Thoracic aorta (tissue), 2 donors: ENCODE measurements at places on chromosomes 12 and 14.

DNA sequence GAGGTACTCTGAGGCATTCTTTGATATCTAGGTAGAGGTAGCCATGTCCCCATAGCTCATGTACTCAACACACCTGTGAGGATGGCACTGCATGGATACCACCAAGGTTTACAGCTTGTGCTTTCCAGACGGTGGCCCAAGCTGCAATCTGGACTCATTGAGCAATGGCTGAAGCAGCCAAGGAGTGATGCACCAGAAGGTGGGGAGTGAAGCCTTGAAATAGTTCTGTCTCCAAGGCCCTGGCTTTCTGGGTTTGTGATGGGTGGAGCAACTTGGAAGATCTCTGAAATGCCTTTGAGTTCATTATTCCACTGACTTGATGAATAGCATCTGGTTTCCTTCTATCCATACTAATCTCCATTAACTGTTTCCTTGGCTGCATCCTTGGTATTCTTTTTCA, 290.0 kb upstream of the NOVA1 start:
- no peak for DNase-seq

DNA sequence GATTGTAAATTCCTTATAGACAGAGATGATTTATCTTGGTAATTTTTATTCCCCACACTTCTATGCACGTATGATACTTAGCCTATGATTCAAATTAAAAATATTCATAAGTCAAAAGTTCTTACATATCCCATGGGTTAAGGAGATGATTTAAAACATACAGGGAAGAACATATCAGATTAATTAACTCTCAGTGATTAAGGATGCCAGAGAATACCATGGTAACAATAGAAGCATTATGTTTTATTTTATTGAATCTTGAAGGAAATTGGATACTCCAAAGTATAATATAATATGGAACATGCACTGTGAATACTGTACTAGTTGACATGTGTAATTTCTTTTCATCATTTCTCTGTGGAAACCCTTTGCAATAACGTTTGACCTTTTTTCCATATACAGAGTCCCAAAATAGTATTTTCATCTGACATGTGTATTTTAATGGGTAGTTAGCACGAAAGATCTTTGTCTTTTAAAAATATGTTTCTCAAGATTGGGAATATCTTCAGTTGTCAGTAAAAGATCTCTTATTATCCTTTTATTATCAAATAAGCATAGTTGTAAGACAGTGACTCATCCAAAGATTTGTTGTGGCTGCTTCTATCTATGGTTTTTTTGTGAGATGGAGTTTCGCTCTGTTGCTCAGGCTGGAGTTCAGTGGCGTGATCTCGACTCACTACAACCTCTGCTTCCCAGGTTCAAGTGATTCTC, 166.7 kb downstream of the RAD51B start:
- DNase-seq: no peak

DNA sequence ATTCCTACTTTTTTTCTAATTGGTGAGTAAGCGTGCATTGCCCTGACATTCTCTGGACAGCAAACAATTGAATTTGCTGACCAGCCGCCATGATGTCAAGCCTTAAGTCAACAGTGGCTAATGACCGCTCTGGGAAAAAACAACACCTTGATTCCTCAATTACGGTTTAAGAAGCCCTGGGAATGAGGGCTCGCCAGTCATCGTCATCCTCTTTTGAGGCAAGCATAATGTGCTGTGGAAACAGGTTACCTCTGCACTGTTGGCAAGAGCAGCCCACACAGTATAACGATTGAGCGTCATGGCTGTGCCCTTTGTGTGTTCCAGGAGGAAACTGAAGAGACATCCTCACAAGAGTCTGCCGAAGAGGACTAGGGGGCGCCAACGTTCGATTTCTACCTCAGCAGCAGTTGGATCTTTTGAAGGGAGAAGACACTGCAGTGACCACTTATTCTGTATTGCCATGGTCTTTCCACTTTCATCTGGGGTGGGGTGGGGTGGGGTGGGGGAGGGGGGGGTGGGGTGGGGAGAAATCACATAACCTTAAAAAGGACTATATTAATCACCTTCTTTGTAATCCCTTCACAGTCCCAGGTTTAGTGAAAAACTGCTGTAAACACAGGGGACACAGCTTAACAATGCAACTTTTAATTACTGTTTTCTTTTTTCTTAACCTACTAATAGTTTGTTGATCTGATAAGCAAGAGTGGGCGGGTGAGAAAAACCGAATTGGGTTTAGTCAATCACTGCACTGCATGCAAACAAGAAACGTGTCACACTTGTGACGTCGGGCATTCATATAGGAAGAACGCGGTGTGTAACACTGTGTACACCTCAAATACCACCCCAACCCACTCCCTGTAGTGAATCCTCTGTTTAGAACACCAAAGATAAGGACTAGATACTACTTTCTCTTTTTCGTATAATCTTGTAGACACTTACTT, 138.9 kb downstream of the HMGA2 start:
- DNase-seq: no peak

DNA sequence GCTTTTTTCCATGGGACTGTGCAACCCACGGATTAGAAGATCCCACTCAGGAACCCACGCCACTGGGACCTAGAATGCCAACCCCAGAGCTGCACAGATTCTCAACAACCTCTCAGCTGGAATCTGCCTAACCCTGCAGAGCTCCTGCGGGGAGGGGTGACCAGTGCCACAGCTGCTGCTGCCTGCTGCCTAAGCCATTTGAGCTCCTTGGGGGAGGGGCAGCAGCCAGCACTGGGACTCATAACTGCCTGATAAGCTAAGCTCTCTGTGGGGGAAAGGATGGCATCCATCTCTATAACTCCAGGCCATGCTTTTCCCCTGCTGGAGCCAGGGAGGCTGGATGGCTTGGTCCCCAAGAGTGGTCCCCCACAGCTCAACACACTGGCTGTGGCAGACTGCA, 182.8 kb downstream of the SLC5A8 start:
- DNase-seq: no peak

DNA sequence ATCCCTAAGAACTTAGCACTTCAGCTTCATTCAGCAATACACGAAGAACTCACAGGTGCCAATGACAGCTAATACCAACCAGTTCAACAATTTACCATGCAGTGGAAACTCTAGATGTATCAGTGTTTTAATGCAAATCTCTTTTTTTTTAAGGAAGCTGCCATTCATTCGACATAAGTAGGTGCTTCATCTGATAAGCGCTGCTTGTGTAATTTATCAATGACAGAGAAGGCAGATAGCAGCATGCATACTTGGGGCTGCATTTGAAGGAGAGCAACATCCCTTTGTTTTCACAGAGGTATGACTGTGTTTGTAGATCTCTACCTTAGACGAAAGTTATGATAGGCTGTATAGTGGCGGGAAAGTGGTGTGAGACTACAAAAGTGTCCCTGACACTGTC, 977.1 kb downstream of the AACS start:
- no peak for DNase-seq

DNA sequence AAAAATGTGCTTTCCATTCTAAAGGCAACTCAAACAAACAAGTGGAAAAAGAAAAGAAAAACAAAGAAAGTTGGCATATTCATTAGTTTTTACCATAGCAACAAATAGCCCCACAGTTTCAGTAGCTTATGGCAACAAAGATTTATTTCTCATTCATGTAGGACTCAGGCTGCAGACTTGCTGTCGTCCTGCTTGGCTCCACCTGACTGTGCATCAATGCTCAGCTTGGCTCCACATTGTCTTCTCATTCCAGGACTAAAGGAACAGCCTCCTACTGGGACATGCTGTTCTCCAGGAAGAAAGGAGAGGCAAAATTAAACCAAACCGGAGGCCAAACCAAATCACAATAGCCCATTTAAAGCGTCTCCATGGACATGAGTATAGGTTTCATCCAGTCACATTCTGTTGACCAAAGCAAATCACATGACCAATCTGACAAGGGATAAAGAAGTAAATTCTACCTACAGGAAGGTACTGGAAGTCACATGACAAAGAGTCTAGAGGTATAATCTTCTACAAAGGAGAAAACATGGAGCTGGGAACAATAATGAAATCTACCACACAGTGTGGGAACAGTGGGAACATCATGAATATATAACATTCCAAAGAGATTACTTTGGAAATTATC, 222.5 kb downstream of the PIK3C2G start:
- no peak for DNase-seq

DNA sequence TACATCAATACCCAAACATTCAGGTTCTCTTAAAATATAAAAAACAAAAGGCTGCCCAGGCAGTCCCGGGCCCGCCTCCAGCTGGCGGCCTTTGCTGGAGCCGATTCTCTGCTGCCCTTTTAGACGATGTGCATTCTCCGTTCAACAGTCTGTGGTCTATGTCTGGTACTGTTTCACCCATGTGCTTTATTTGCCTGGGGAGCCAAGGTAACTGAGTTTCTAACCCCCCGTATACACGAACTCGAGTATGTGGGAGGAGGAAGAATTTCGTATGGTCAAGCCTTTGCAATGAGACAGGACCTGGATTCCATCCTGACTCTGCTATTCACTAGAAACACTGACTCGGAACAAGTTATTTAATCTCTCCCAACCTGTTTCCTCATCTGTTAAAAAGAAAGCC, 54.1 kb upstream of the GPR68 start:
- DNase-seq: no peak

DNA sequence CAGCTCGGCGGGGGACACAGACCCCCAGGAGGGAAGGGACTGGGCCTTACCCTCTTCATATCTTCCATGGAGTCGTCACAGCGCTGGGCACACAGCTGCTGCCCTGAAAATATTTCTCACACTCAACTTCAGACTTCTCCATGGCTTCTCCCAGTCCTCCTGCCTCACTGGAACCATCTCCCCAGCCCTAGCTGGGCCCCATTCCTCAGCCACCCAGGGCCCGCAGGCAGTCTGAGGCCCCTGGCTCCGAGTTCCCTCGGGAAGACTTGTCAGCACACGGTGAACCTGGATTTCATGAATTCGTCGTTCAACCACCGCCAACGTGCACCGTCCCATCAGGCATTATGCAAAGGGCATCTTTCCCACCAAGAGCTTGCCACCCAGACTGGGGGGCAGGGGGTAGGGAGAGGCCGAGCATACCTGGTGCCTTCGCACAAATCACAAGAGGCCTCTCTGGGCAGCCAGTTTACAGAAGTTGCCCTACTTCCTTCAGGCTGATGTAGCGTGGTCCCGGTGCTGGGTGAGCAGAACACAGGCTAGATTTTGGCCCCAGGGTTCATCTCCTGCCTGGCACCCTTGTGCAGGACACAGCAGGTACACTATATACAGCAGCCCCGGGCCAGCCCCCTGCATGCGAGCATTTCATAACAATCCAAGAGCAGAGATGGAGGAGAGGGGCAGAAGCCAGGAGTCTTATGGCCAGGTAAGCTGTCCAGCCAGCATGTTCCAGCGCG, 44.2 kb downstream of the LTBP2 start:
- DNase-seq: no peak

- DNase-seq: no peak
Observed at GRCh38 chr12:90589956-90590355, 365.0 kb downstream of the CCER1 start.

DNA sequence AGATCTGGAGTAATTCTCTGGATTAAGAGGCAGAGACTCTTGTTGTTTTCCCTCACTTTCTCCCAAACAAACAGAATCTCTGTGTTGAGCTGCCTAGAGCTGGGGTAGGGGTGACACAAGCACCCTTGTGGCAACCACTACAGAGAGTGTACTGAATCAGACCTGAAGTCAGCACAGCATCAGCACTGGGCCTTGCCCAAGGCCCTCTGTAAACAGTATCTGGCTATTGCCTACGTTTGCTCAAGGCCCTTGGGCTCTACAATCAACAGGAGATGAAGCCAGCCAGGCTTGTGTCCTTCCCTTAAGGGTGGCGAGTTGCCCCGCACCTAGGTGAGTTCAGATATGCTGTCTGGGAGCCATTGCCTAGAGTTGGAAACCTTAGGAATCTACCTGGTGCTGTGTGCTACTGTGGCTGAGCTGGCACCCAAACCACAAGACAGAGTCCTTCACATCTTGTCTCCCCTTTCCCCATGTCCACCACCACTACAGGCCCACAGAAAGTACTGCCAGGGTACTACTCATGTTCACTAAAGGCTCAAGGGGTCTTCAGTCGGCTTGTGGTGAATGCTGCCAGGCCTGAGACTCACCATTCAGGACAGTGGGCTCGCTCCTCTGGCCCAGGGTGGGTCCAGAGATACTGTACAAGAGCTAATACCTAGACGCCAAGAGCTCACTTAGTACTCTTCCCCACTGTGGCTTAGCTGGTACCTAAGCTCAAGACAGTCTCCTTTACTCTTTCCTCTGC, 206.8 kb downstream of the SYNE2 start:
- DNase-seq: no peak

- DNase-seq: no peak
Observed at GRCh38 chr14:77025744-77026165, 2.8 kb downstream of the IRF2BPL start.

GRCh38 chr12:54565986-54566544, 16.7 kb downstream of the PDE1B start:
- DNase-seq: no peak

DNA sequence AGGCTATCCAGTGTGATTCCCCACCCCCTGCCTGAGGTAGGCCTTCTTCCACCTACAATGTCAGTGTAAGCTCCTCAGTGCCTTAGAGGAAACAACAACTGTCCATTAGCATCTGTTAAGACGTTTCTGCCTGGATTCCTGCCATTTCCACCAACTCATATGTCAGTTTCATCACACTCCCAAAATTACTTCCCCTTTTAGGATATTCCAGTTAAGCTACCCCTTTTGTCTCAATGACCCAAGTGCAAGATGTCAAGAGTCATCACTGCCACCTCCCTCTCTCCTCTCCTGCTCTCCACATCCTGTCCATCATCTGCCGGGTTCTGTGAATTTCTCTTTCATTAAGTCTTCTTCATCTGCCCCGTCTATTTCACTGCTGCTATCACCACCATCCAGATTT, 189.4 kb downstream of the DPF3 start:
- no peak for DNase-seq

GRCh38 chr14:102362084-102362483, 606 bp downstream of the CINP start:
- no peak for DNase-seq
